Small intestine (tissue), 16 donors: ENCODE measurements at places on chromosomes 2 and 18. TPM values are rescaled to one million over a fixed set of nuclear protein-coding genes. Genes with fewer than 3 reads are reported as not detected.

RTP5 gene
- not detected for polyA plus RNA-seq

NOL4 gene
- polyA plus RNA-seq, result 0.21 TPM

RSAD2 gene
- polyA plus RNA-seq, result 1.1 TPM

SLC5A7 gene
- 2.0 TPM for polyA plus RNA-seq

TUBA4B gene
- polyA plus RNA-seq, result 0.67 TPM

CD8B2 gene
- polyA plus RNA-seq, result 0.45 TPM

ANKRD36B gene
- polyA plus RNA-seq, result 4.2 TPM

NLRC4 gene
- 1.0 TPM for polyA plus RNA-seq

CFAP221 gene
- polyA plus RNA-seq, result 19.4 TPM

DNA sequence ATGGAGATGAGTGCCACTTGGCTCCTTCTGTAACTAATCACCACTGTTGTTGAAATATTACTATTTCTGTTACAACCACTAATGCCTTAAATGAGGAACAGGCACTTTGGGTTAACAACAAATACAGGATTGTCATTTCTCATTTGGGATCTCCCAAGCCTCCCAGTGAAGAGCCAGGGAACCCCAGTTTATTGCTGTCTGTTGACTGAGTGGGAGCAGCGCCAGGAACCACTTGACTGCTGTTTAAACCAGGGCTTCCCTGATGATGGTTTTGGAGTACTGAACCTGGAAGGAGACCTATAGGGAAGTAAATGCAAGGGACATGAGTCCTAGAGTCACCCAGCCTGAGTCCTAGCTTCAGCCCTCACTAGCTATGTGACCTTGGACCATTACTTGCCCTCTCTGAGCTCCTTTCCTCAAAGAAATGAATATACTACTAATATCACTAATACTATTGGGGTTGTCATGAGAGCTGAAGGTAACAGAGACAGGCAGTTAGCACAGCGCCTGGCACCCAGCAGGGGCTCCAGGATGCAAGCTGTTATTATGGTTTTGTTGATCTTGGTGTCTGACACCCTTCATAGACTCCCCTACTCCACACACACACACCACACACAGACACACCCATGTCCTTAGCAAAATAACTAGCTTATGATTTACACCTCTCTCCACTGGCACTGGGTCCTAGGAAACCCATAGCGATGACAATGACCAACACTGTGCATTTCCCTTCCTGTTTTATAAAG lies 104.2 kb upstream of the FZD7 start:
- no peak for DNase-seq
- H3K27ac ChIP-seq, result no peak overlapping the region
- H3K4me1 ChIP-seq, result no peaks in the 10 kb centered on the region

- H3K36me3 ChIP-seq, result no peaks in the 10 kb centered on the region
- no peak overlapping the region for H3K27ac ChIP-seq
- no peak overlapping the region for H3K4me3 ChIP-seq
- DNase-seq, result no peak
- peaks cover 21% of the 10 kb centered on the region for H3K27me3 ChIP-seq
Observed at GRCh38 chr18:905948-906415, 1.3 kb downstream of the ADCYAP1 start.

GRCh38 chr2:134397146-134397896 lies 143.4 kb downstream of the MGAT5 start:
- H3K4me3 ChIP-seq, result no peak overlapping the region
- peak overlapping the region; percentile 75 for H3K27ac ChIP-seq
- H3K36me3 ChIP-seq, result no peaks in the 10 kb centered on the region
- no peak for DNase-seq
- no peaks in the 10 kb centered on the region for H3K27me3 ChIP-seq

DNA sequence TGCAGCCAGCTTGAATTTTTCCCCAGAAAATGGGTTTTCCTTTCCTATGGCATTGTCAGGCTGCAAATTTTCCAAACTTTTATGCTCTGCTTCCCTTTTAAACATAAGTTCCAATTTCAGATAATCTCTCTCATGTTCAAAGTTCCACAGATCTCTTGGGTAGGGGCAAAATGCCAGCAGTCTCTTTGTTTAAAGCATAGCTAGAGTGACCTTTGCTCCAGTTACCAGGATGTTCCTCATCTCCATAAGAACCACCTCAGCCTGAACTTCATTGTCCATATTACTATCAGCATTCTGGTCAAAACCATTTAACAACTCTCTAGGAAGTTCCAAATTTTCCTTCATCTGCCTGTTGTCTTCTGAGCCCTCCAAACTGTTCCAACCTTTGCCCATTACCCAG lies 68.3 kb downstream of the SGPP2 start:
- peak; percentile 87 for DNase-seq
- H3K27ac ChIP-seq, result no peak overlapping the region
- no peaks in the 10 kb centered on the region for H3K36me3 ChIP-seq
- H3K4me1 ChIP-seq, result peaks cover 4% of the 10 kb centered on the region
- no peak overlapping the region for H3K4me3 ChIP-seq
- no peaks in the 10 kb centered on the region for H3K27me3 ChIP-seq

DNA sequence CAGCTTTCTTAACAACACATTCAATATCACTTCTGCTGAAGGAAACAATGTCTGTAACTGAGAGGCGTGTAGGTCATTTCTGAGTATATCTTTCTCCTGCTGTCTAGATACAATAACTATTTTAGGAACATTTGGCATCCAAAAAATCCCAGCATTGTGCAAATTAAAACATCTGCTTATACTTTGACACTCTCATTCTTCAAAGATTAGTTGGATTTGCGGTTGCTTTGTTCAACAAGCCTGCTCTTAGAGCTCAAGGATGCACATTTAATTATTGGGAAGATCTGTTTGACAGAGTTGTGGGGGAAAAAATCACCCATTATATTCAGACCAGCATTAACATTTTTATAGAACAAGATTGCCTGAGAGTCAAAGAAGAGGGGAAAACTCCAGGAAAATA lies 449.5 kb upstream of the HNRNPA3 start:
- H3K4me1 ChIP-seq, result no peaks in the 10 kb centered on the region
- no peak overlapping the region for H3K27ac ChIP-seq
- no peak for DNase-seq

DNA sequence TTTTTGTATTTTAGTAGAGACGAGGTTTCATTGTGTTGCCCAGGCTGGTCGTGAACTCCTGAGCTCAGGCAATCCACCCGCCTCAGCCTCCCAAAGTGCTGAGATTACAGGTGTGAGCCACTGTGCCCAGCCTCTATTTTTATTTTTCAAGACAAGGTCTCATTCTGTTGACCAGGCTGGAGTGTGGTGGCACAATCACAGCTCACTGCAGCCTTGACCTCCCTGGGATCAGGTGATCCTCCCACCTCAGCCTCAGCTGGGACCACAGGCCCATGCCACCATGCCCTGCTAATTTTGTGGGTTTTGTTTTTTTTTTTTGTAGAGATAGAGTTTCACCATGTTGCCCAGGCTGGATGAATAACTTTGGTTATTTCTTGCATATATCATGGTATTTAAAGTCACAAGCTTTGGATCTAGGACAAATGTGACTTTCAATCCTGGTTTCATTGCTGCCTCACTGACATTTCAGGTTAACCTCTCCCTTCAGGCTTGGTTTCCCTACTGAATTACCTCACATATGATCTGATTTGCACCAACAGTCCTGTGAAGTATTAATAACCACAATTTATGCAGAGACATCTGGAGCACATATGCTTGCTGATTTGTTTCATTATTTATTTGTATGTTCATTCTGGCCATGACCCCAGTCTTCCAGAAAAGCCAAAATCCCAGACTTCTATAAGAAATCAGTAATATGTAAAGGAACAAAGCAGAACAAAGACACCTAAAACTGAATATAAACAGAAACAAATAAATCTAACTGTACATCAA lies 17.5 kb upstream of the RAB31 start:
- DNase-seq, result no peak
- no peaks in the 10 kb centered on the region for H3K27me3 ChIP-seq
- no peaks in the 10 kb centered on the region for H3K36me3 ChIP-seq
- H3K4me3 ChIP-seq, result no peak overlapping the region

- DNase-seq, result no peak
- no peaks in the 10 kb centered on the region for H3K27me3 ChIP-seq
- no peak overlapping the region for H3K4me3 ChIP-seq
- H3K27ac ChIP-seq, result no peak overlapping the region
- H3K36me3 ChIP-seq, result no peaks in the 10 kb centered on the region
Observed at GRCh38 chr18:23623040-23623439, 36.7 kb upstream of the NPC1 start.

- no peak for DNase-seq
- no peak overlapping the region for H3K4me3 ChIP-seq
- no peaks in the 10 kb centered on the region for H3K36me3 ChIP-seq
- no peak overlapping the region for H3K27ac ChIP-seq
Observed at GRCh38 chr2:212730994-212731393, 192.4 kb upstream of the ERBB4 start.

GRCh38 chr2:99970292-99970868 lies 172.0 kb downstream of the AFF3 start:
- H3K27ac ChIP-seq, result no peak overlapping the region
- DNase-seq, result no peak

DNA sequence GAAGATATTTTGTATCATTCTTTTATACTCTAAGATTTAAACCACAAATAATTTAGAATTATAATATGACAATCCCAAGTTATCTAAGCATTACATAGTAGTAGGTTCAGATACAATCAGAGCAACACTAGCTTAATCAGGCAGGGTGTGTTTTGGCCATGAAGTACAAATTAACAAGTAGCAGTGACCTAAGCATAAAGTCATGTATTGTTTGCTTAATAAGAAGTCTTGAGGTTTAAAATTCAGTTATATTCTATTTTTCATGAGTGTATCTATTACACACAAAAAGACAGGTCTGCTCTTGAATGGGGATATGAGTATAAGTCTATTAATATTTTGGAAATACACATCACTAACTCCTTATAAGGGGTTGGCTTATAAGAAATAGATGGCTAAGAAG lies 39.9 kb downstream of the DYNAP start:
- DNase-seq, result no peak
- no peak overlapping the region for H3K4me3 ChIP-seq

GRCh38 chr2:111898703-111899514 lies 502 bp downstream of the MERTK start:
- DNase-seq, result peak; percentile 30
- peak overlapping the region; percentile 69 for H3K27ac ChIP-seq
- H3K4me1 ChIP-seq, result no peaks in the 10 kb centered on the region
- H3K27me3 ChIP-seq, result no peaks in the 10 kb centered on the region
- peak overlapping the region; percentile 61 for H3K4me3 ChIP-seq

GRCh38 chr2:215668378-215668775 lies 232.5 kb upstream of the FN1 start:
- no peak for DNase-seq
- no peak overlapping the region for H3K4me3 ChIP-seq
- H3K4me1 ChIP-seq, result no peaks in the 10 kb centered on the region
- no peak overlapping the region for H3K27ac ChIP-seq

- H3K4me1 ChIP-seq, result no peaks in the 10 kb centered on the region
- H3K36me3 ChIP-seq, result no peaks in the 10 kb centered on the region
- DNase-seq, result no peak
- no peak overlapping the region for H3K27ac ChIP-seq
Observed at GRCh38 chr2:168934826-168935225, 33.7 kb downstream of the G6PC2 start.

DNA sequence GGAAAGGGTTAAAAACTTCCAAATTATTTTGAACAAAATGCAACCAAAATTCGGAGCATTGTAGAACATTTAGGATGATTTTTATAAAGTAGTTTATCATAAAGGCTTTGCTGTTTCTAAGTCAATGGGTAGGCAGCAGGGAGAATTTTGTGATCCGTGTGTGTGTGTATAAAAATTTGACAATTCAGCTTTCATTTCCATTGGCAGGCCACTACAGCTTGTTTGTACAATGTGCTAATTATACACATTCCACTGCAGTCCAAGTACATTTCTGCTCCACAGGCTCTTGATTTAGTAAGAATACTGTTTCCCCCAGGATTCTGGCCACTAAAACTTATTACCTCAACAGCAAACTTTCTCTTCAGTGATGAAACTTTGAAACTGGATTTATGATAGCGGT lies 71.8 kb upstream of the LTBP1 start:
- H3K4me1 ChIP-seq, result no peaks in the 10 kb centered on the region
- H3K4me3 ChIP-seq, result no peak overlapping the region
- H3K27ac ChIP-seq, result no peak overlapping the region

GRCh38 chr2:164560181-164560792 lies 61.0 kb downstream of the GRB14 start:
- H3K4me3 ChIP-seq, result no peak overlapping the region
- H3K4me1 ChIP-seq, result no peaks in the 10 kb centered on the region
- H3K36me3 ChIP-seq, result no peaks in the 10 kb centered on the region
- no peak overlapping the region for H3K27ac ChIP-seq
- DNase-seq, result peak; percentile 42
